ENCODE measurements at places on chromosomes 13 and 19. TPM values are rescaled to one million over a fixed set of nuclear protein-coding genes. Genes with fewer than 3 reads are reported as not detected.

The COLGALT1 gene
- total RNA-seq = 68.3 TPM

The EMC10 gene
- 83.7 TPM for total RNA-seq

DNA sequence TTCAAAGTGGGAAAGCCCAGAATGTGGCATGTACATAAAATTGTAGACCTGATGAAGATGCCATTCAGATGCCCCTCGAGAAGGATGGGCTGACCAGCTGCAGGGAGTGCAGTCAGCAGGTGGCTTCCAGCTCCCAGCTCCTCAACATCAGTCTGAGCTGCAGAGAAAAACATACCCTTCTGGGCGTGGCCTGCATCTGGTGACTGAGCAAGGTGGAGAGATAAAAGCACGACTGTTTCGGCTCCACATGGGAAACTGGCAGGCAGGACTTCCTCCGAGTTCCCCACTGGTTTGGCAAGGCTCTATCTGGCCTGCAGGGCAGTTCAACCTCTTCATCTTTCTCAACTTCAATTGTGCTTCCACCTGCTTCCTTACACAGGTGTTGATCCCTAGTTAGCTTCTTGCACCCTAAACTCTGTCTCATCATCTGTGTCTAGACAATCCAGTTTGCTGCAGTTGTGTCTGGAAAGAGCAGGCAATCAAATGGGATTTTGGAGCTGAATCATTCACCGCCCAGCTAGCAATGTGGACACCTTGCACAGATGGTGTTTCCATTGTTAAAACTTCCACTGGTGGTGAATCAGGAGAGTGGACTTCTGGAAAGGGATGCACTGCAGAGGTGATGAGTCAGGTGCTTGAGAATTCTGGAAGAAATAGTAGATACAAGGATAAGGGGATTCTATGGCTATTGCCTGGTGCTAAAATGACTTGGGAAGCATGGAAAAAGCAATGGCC, 56.8 kb downstream of the POLR1D start:
- no peak overlapping the region for H3K27ac ChIP-seq
- no peaks in the 10 kb centered on the region for H3K36me3 ChIP-seq
- no peak overlapping the region for H3K4me3 ChIP-seq
- DNase-seq = no peak
- peaks cover 12% of the 10 kb centered on the region for H3K27me3 ChIP-seq

DNA sequence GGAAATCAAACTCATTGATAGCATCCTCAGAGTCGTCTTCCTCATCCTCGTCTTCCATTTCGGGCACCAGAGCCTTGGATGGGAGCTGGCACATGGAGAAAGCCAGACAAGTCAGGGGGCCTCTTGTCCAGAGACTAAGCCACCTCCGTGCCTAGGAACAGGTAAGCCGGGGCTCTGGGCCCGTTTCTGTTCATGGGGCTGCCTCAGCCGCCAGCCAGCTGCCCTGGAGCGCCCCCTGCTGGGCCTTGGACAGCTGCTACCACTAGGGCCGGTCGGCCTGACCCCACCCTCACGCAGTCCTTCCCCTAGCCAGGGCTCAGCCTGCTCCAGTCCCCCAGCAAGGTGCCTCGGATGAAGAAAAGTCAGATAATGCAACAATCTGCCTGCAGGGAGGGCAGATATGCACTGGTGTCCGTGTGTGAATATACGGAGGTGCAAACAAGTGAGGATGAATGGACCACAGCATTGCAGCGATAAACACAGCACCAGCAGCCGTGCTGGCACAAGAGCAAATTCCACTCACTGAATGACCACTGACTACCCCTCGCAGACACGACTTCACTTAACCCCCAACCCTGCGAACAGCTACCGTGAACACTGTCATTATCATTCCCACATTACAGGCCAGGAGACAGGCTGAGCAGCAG, 11.9 kb upstream of the PRKD2 start:
- H3K27ac ChIP-seq = no peak overlapping the region
- peak; percentile 78 for DNase-seq
- H3K4me1 ChIP-seq = peaks cover 9% of the 10 kb centered on the region
- no peak overlapping the region for H3K4me3 ChIP-seq
- H3K36me3 ChIP-seq = peaks cover 78% of the 10 kb centered on the region

DNA sequence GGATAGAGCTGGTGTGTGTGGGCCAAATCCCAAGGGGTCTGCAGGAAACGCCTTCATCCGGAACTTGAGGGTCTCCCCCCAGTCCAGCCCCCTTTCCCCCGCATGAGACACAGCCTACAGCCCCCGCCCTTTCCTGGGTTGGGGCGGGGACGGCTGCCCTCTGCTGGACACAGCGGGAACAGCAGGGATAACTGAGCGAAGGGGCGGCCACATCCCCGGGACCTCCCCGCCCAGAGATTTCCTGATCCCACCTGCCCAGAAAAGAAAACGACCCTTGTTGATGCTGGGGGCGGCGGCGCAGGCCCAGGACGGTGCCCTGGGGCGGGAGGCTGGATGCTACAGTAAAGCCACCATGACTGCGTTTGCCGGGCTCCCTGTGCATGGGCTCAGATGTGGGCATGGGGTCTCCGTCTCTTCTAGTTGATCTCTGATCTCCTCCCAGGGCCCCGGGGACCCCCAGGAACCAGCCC, 14.2 kb downstream of the ONECUT3 start:
- H3K27ac ChIP-seq = no peak overlapping the region
- no peak overlapping the region for H3K4me3 ChIP-seq
- H3K36me3 ChIP-seq = no peaks in the 10 kb centered on the region
- H3K4me1 ChIP-seq = peaks cover 4% of the 10 kb centered on the region

GRCh38 chr19:6045108-6045507, 65.2 kb downstream of the RFX2 start:
- H3K4me1 ChIP-seq = no peaks in the 10 kb centered on the region
- H3K27ac ChIP-seq = no peak overlapping the region
- no peaks in the 10 kb centered on the region for H3K36me3 ChIP-seq
- DNase-seq = peak; percentile 36

DNA sequence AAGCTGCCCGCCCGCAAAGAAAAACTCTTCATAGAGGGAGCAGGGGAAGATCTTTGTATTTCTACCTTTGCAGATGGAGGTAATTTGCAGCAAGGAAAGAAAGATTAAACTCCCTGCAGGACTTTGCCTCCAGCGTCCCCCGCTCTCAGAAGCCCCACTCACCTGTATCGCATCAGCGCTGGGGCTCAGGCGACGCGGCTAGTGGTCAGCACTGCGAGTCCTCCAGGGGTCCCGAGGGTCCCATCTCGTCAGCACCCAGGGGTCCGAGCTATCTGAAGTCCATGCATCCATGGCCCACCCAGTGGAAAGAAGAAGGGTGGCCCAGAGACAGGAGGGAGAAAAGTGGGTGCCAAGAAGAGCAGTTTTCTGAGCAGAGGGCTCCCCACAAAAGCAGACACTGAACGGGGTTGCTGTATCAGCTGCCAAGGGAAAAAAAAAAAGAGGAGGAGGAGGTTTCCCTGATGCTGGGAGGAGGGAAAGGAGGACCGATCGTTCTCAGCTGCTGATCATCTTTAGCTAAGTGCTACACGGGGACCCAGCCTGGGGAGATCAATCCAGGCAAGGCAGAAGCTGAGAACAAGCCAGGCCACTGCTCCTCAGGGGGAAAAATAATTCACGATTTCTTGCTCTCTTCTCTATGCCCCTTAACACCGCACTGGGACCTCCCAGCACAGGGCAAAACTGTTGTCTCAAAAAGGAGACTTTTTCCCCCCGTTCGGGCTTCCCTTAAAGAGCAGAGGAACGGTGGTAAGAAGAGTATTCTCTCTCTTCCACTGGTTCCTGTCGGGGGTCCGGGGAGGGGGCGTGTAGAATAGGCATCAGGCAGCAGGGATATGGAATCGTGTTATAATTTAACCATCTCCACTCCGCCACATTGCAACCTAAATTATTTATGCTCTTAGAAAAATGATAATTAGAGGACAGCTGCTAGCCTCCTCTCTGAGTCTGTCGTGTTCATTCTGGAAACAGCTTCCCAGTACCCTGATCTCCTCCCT, 117.7 kb upstream of the CACNA1A start:
- no peaks in the 10 kb centered on the region for H3K4me1 ChIP-seq
- DNase-seq = no peak
- no peak overlapping the region for H3K27ac ChIP-seq
- H3K27me3 ChIP-seq = peaks cover 14% of the 10 kb centered on the region
- no peaks in the 10 kb centered on the region for H3K36me3 ChIP-seq

DNA sequence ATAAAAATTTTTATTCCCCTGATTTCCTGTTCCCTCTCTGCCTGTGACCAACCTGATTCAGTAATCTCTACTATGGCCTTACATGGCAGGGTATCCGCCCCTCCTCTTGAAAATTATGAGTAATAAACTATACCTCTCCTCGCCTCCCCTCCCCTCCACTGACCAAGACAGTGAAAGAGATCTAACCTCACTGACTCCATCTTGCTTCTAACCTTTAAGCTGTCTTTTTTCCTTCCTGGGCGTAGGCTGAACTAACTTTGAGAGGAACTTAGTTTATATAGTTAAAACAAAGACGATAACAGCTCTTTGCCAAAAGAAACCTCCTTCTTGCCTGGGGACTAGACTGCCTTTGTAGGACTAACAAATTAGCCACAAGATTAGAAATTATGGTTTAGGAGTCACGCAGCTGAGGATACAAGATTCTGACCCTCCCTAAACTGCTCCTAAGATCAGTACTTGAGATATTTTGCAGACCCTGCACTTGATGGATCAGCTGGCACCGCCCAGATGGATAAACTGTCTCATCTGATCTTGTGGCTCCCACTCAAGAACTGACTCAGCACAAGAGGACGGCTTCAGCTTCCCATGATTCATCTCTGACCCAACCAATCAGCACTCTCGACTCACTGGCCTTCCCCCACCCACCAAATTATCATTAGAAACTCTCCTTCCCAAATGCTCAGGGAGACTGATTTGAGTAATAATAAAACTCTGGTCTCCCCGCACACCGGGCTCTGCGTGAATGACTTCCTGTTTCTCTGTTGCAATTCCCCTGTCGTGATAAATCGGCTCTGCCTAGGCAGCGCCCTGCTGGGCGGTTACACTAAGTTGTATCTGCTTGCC, 187.1 kb downstream of the TDRD3 start:
- H3K27me3 ChIP-seq = no peaks in the 10 kb centered on the region
- no peaks in the 10 kb centered on the region for H3K36me3 ChIP-seq
- no peaks in the 10 kb centered on the region for H3K4me1 ChIP-seq
- H3K27ac ChIP-seq = no peak overlapping the region

DNA sequence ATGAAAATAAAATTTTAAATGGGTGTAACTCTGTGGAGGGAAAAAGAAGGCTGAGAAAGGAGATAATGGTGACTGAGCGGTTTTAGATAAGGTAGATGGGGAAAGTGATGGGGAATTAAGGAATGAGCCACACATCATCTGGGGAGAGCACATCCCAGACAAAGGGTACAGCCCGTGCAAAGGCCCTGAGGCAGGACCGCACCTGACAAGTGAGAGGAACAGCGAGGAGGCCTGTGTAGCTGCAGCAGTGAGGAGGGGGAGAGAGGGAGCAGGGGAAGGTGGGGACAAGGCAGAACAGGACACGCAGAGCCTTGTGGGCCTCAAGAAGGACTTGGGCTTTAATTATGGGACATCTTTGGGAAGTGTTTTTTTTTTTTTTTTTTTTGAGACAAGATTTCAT, 1.8 kb upstream of the CELF5 start:
- no peak overlapping the region for H3K4me3 ChIP-seq
- peaks cover 9% of the 10 kb centered on the region for H3K27me3 ChIP-seq
- H3K36me3 ChIP-seq = no peaks in the 10 kb centered on the region
- no peaks in the 10 kb centered on the region for H3K4me1 ChIP-seq
- H3K27ac ChIP-seq = no peak overlapping the region

GRCh38 chr13:97901716-97902115, 51.8 kb upstream of the IPO5 start:
- no peaks in the 10 kb centered on the region for H3K36me3 ChIP-seq
- no peak for DNase-seq
- no peak overlapping the region for H3K4me3 ChIP-seq
- H3K27me3 ChIP-seq = no peaks in the 10 kb centered on the region
- no peaks in the 10 kb centered on the region for H3K4me1 ChIP-seq

- peaks cover 13% of the 10 kb centered on the region for H3K36me3 ChIP-seq
- no peak overlapping the region for H3K27ac ChIP-seq
- no peak overlapping the region for H3K4me3 ChIP-seq
- H3K27me3 ChIP-seq = no peaks in the 10 kb centered on the region
- DNase-seq = no peak
- no peaks in the 10 kb centered on the region for H3K4me1 ChIP-seq
These were observed 15.1 kb downstream of the CC2D1A start for GRCh38 chr19:13920940-13921747.

All from CD4-positive, alpha-beta memory T cell (primary cell).